NCI-H2171 treated with DMSO at 0.1 percent for 48 hours (cell line): ENCODE measurements at places on chromosomes 5 and 9.

DNA sequence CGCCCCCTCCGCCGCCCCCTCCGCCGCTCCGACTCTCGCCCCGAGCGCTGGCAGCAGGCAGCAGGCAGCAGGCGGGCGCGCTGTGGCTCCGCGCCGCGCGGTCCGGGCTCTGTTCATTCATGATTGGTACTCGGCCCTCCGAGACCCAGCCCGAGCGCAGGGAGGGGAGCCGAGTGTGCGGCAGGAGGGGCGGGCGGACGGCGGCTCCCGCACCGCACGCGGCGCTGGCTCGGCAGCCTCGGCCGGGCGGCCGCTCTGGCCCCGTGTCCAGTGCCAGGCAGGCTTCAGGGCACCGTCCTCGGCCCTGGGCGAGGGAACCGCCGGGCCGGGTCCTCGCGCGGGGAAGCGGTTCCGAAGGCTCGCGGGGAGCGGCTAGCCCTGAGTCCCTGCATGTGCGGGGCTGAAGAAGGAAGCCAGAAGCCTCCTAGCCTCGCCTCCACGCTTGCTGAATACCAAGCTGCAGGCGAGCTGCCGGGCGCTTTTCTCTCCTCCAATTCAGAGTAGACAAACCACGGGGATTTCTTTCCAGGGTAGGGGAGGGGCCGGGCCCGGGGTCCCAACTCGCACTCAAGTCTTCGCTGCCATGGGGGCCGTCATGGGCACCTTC, at the start of gene KCNIP1:
TSS of gene KCNIP1 (plus strand) at position 31 of the 607 bp plus-strand sequence.
- peak; percentile 20 for DNase-seq

GRCh38 chr5:75843319-75843718, 126.1 kb upstream of the POC5 start:
- DNase-seq: no peak

DNA sequence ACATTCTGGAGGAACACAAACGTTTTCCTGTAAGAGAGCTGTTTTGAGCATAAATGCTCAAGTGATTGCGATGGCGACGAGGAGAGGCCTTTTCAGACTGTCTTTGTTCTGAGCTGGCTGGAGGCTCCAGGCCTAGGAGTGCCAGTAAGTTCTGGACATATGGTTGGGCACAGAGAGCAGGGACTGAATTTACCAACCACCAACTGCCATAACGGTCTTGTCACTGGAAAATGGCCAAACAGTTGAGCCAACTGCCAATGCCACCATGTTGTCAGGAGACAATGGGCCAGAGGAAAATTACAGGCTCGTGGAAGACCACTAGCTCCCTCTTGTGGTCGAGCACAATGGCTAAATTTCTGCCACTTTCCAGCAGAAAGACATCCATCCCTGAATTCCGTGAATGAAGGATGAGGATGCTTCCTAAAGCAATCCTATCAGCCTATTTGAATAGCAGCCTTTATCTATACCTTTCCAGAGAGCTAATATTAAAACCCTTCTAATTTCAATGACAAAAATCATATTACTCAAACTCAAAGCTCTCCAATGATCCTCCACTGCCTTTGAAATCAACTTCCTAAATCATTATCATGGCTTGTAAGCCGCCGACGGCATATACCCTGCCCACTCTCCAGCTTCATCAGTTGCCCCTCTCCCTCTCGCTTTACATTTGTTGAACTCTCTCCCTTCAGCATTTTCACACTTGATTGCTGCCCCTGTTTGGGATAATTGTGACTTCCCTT, 66.9 kb upstream of the GLIS3 start:
- peak; percentile 71 for DNase-seq

DNA sequence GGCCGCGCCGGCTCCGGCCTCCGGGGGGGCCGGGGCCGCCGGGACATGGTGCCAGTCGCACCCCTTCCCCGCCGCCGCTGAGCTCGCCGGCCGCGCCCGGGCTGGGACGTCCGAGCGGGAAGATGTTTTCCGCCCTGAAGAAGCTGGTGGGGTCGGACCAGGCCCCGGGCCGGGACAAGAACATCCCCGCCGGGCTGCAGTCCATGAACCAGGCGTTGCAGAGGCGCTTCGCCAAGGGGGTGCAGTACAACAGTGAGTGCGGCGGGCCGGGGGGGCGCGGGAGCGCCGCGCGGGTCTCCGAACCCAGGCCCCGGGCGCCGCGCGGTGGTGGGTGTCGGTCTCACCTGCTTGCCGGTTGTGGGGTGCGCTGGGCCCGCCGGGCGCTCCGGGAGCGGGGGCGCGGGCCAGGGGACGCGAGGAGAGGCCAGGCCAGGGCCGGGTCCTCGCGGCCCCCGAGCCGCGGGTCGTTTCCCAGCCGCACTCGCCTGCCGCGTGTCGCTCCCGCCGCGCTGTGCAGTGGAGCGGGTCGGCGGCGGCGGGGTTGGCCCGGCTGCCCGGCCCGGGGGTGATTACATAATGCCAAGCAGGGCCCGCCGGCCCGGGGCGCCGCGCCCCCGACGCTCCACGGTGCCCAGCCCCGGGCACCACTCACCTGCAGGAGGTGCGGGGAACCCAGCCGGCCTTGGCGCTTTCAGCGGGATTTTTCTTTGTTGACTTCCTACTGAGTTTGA, 492 bp downstream of the RABL6 start:
- peak; percentile 41 for DNase-seq

DNA sequence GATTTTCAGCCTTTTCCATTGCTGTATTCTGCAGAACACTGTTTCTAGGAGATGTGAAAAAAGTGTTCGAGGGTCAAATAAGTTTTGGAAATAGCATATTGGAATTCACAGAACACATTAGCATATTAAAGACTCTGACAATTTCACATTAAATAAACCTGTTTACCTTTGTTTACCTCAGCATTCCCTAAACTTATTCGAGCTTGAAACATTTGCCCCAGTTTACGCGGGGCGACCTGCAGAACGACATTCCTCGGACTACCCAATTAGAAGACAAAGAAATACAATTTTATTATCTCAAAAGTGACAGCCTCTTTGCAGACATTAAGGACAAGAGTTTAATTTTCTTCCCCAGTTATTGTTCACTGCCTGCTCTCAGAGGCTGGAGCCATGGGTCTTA, 110.3 kb upstream of the NFIB start:
- no peak for DNase-seq

DNA sequence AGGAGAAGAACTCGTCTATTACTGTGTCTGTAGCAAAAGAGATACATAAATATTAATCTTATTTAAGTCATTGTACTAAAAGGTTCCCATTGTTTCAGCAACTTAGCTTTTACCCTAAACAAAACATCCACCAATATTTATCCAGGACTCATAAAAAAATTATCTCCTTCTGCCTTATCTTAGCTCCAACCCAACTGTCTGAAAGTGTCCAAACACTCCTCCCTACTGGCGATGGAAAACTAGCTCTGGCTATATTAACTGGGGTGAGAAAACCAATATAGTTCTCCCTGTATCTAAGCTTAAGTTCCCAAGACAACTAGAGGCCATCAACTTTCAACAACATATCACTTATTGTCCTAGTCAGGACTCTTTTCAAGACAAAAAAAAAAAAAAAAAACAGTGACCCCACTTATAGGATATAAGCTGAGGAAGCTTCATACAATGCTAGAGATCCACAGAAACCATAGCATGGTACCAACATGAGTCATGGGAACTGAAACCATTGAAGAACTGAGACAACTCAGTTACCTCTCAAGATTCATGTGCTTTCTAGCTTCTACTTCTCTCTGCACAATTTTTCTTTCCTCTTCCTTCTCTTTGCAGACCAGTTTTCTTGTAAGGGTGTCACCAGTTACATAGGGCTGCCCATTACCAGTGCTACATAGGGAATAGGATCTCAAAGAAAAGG, 150.7 kb upstream of the RASA1 start:
- DNase-seq: no peak

DNA sequence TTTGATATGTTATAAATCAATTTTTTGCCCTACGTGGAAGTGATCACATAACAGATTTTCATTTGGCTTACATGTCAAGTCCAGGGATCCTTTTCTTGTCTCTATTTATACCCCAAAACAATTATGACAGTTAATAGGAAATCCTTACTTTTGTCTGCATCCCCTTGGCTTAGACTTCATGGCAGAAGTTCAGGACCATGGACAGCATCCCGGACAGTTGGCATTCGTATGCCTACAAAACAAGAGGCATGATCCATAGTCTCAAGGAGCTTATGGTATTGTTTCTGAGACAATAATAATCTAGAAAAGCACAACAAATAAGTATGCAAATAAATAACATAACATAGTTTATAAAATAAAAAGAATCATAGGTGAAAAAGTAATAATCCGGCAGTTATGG, 214.3 kb upstream of the GRIA1 start:
- DNase-seq: no peak

DNA sequence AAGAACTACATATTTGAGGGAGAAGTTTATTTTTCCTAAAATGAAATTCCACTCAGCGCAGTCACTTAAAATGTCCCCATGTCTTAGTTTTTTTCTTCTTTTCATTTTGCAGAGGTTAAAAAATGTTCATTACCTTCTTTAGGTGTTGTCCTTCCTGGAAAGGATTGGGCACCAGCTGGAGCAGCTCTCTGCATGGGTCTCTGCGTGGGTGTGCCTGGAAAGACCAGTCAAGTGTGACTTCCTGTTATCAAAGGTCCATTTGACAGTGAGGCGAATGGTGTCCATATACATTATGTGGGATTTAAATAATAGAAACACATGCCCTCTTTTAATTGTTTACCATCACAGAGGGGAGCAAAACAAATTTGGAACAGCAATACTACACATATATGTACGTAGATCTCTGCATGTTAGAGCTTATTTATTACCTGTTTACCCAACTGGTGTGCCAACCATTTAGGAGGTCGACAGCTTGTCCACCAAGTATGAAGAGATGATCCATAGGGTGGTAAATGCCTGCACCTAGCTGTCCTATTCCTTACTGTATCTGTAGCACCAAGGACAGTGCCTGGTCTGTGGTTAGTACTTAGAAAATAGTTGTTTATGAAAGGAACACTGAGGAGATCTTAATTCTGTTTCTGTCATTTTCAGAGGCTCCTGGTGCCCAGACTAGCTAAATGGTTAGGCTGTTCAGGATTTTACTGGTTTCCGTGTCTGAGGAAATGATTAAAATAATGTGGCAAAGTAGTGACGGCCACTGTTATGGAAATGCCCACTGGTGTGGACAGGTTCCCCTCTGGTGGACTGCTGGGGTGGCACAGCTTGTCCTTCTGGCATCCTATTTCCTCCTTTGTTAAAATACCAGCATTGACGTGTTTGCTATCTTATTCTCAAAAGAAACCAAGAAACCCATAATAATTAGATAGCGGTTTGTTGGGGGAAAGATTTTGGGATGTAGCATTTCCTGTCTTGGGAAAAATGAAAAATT, 200.4 kb downstream of the MAST4 start:
- DNase-seq: no peak

DNA sequence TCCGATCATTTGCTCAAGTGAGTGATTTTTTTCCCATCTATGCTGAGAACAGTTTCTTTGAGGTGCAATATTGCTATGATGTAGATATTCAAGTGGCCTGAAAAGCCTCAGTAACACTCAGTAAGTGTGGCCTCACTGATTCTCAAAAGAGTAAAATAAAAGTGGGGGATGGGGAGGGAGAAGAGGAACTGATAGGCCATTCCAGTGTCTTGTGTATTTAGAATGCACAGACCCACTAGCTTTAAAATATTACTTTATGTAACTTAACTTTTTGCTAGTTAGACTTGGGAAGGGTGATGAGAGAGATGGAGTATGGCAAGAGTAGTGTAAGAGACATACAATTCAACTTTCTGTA, 79.5 kb upstream of the ZNF608 start:
- no peak for DNase-seq

GRCh38 chr9:129863059-129863690, 27.9 kb downstream of the USP20 start:
- DNase-seq: no peak

- no peak for DNase-seq
Measured at GRCh38 chr9:126942399-126942798, 27.8 kb downstream of the RALGPS1 start.

DNA sequence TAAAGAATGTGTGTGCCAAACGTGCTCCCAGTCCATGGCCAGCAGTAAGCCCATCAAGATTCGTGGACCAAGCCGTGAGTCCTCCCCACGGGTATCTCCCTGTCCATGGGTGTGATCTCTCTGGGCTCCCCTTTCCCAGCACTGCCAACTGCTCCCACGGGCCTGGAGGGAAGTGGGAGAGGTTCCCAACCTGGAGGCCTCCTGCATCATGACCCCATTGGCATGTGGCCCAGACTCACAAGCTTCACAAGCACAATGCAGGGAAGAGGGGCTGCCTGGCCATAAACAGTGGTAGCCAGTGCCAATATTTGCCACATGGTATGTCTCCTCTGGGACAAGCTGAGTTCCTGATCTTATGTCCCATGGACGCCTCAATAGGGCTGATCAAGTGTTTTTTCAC, 59.1 kb downstream of the ABLIM3 start:
- no peak for DNase-seq

DNA sequence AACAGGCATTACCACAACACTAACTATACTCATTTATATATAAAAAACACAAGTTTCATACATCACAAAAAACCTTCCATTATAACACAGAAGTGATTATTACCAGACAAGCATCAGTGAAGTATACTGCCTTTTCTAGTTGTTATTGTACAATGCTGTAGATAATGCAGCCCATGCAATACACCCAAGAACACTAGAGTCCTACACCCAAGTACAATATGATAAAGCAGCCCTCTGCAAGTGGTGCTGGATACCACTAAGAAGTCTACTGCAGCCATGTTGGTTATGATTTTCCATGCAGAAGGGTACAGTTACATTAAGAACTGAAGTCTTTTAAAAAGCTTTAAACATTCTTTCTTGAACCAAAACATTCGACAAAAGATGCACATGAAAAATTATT, 10.3 kb downstream of the ZFAND5 start:
- DNase-seq: no peak

GRCh38 chr5:135694012-135694411, 115.2 kb upstream of the CXCL14 start:
- no peak for DNase-seq

- DNase-seq: no peak
Measured at GRCh38 chr5:93251347-93251746, 329.7 kb downstream of the NR2F1-AS1 start.

DNA sequence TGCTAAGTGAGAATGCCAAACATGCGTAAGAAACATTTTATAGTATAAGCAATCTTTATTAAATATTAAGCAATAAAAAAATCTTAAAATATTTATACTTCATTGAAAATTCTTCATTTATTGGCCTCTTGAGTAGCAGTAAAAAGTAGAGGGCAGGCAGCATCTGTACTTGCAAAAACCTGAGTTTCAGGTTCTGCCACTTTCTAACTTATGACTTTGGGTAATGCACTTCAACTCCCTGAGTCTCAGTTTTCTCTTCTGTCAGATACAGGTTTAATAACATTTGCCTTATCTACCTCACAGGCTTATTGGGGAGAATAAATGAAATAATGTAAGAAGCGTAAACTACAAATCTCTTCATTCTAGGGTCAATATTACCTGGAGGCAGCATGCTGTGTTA, 19.8 kb upstream of the MCTP1 start:
- no peak for DNase-seq
